Spleen (tissue), 13 donors: ENCODE measurements at places on chromosomes 3 and 15. TPM values are rescaled to one million over a fixed set of nuclear protein-coding genes. Genes with fewer than 3 reads are reported as not detected.

The WNT7A gene
- 2.3 TPM for total RNA-seq

The IL17RE gene
- 5.1 TPM for total RNA-seq

The MAP6D1 gene
- total RNA-seq = 1.9 TPM

The CD86 gene
- total RNA-seq = 30.6 TPM

The GPR149 gene
- not detected for total RNA-seq

The GNL3 gene
- 57.1 TPM for total RNA-seq

The OR5K2 gene
- total RNA-seq = not detected

The HERC2 gene
- 48.8 TPM for total RNA-seq

The TM4SF18 gene
- 97.4 TPM for total RNA-seq

The ALDH1A2 gene
- 7.5 TPM for total RNA-seq

The SH3GL3 gene
- not detected for total RNA-seq

The LRRC2 gene
- total RNA-seq = 8.3 TPM

The LMAN1L gene
- total RNA-seq = 83.1 TPM

The MELTF gene
- 3.9 TPM for total RNA-seq

The EFCC1 gene
- total RNA-seq = 8.7 TPM

The UNC13C gene
- not detected for total RNA-seq

The ACTL6A gene
- 45.5 TPM for total RNA-seq

The GPR62 gene
- not detected for total RNA-seq

The IL16 gene
- total RNA-seq = 130 TPM

The PRICKLE2 gene
- total RNA-seq = 4.4 TPM

The PLA1A gene
- 0.79 TPM for total RNA-seq

The EPHB3 gene
- 1.7 TPM for total RNA-seq

The PEX11A gene
- total RNA-seq = 5.1 TPM

The FOXB1 gene
- total RNA-seq = not detected

The EDEM1 gene
- total RNA-seq = 69.0 TPM

The VGLL3 gene
- total RNA-seq = 4.5 TPM

The CD96 gene
- total RNA-seq = 34.2 TPM

The PPP1R14D gene
- total RNA-seq = not detected

The ABTB1 gene
- total RNA-seq = 91.9 TPM

The DLL4 gene
- total RNA-seq = 7.6 TPM

The CD47 gene
- 156 TPM for total RNA-seq

The ZNF502 gene
- total RNA-seq = 5.9 TPM

The MUSTN1 gene
- 2.5 TPM for total RNA-seq
